ENCODE measurements at places on chromosomes 12 and 14.

GRCh38 chr12:53172352-53172751 is 8.2 kb upstream of the ZNF740 start:
- no peak for DNase-seq

GRCh38 chr12:52347016-52347415 is 20.3 kb downstream of the KRT85 start:
- no peak for DNase-seq

DNA sequence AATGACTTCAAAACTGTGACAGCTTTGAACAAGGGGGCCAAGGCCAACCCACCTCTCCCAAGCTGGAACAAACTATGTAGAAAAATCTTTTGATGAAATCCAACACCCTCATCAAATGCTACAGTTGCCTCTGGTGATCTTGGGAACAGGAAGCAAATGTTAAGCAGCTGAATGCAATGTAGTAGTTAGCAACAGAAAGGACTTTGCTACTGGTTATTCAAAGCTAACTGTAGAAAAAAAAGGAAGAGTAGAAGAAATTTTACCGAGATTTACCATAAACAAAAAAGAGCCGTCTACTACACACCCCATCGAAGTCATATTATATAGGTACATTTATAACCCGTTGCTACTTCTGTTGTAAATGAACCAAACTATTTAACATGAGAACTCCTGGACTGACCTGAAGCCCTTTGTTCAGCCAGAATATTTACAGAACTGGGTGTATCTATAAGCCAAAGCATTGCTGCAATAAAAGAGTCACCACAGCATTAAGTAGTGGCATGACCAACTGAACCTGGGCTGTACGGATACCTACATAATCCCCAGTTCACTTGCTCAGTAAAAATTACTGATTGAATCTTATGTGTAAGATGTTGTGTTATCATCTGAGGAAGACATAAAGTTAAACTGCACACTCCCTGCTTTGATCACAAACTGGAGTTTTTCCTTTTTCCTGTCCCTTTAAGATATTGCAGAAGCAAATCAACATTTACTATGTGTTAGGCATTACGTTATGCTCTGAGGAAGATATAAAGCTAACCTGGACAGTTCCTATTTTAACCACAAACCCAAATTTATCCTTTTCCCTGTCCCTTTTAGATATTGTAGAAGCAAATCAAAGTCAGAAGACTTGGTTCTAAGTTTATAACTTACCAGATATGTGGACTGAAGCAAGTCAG is 25.1 kb downstream of the SYNJ2BP start:
- no peak for DNase-seq

DNA sequence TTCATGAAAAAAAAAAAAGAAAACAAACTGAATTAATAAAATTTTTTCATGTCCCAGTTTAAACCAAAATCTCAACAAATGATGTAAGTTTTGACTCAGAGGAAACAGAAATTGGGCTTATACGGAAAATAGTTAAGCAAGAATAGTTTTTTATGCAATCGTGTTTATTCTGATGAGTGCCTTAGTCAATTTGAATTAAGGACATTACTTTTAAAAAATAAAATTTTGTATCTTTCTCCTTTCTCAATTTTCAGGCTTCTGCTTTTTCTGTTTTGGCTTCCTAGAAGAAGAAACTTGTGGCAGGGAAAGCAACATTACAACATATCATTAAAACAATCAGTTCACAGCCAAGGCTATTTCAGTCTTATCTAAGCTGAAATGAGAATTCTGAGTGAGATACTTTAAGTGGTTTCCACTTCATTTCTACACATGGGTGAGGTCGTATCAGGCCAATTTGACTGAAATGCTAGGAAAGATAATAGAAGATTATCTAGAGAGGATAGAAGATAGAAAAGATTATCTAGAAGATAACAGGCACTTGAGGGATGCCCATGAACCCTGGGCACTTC is 52.4 kb downstream of the BCL2L14 start:
- DNase-seq, result no peak

DNA sequence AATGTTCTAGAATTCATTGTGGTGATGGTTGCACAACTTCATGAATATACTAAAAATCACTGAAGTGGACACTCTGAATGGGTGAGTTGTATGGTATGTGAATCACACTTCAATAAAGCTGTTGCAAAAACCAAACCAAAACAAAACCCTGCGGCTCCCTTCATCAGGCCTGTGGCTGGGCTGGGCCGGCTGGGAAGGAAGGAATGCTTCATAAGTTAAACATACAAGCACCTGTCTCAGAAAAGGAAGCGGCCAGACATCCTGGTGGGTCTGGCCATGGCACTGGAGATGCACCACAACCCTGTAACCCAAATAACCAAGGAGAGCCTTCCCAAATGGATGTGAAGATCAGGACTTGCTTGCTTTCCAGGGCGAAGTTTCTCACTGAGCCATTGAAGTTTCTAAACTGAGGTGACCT is 34.9 kb downstream of the TTC7B start:
- DNase-seq, result no peak

DNA sequence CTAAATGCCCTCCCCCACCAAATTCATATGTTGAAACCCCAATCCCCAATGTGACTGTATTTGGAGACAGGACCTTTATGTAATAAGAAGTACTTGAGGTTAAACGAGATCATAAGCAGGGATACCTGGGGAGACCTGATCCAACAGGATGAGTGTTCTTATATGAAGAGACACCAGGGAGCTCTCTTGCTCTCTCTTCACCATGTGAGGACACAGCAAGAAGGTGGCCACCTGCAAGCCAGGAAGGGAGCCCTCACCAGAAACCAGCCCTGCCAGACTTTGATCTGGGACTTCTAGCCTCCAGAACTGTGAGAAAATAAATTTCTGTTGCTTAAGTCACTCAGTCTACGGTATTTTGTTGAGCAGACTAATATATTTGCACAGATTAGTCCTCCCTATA is 113.6 kb downstream of the NUAK1 start:
- DNase-seq, result no peak

GRCh38 chr14:80523518-80524117 is 312.3 kb upstream of the DIO2 start:
- no peak for DNase-seq

GRCh38 chr12:3644104-3644503 is 108.8 kb downstream of the CRACR2A start:
- DNase-seq, result no peak

GRCh38 chr14:59091976-59092375 is 96.5 kb upstream of the DAAM1 start:
- no peak for DNase-seq

- no peak for DNase-seq
Observed at GRCh38 chr14:68877993-68878575, 85.2 kb upstream of the ZFP36L1 start.

- no peak for DNase-seq
Observed at GRCh38 chr12:67669934-67670631, 21.5 kb downstream of the DYRK2 start.

DNA sequence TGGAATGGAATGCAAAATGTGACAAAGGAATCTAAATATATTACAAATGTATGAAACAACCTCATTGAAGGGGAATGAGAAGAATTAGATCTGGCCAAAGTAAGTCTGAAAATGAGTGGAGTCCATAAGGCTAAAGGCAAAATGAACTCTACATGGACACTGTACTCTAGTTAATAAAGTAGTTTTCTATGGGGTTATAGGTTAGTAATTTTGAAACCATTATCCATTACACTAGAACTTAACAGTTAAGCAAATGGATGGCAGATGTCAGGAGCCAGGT is 222.1 kb downstream of the NUAK1 start:
- DNase-seq, result no peak
